T-helper 2 cell treated with Interferon-gamma antibody and Interleukin-4, amounts not matched to agents 5 μg/mL and 100 μg/mL, for 36 hours (primary cell): ENCODE measurements at places on chromosomes 2 and 18.

- peak; percentile 65 for DNase-seq
Measured at GRCh38 chr2:203867561-203868200, at the start of gene CTLA4. Gene CTLA4, plus strand, starts transcription at chr2:203867771. Its CDS starts 172 bp downstream, at chr2:203867943.

GRCh38 chr2:44168681-44169154 is at the start of gene PPM1B:
Gene PPM1B, plus strand, starts transcription at chr2:44168875. Its CDS starts 32,325 bp downstream, at chr2:44201200.
- DNase-seq, result no peak

DNA sequence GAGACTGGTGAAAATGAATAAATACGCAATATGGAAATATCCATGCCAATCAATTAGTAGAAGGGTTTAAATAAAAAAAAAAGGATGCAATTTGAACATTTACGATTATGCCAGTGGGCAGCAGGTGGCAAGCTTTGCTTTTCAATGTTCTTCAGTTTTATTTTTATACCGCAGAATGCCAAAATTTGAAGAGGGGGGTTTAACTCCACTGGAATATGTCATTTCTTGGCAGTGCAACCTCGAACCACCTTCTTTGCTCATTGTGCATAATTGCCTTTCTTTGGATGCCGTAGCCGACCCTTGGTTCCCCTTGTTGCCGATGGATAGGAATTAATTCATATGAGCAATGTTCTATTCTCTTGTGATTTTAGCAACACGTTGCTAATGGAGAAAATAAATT is 88.0 kb downstream of the LTBP1 start:
- no peak for DNase-seq

DNA sequence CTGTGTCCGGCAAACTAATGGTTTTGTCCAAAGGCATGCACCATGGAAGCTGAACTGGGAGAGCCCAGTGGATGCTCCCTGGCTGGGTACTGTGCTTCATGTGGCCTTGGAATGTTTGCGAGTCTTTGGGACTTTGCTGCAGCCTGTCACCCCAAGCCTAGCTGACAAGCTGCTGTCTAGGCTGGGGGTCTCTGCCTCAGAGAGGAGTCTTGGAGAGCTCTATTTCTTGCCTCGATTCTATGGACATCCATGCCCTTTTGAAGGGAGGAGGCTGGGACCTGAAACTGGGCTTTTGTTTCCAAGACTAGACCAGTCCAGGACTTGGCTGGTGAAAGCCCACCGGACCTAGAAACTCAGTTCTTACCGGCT is 1.7 kb downstream of the MARS2 start:
- DNase-seq, result no peak

DNA sequence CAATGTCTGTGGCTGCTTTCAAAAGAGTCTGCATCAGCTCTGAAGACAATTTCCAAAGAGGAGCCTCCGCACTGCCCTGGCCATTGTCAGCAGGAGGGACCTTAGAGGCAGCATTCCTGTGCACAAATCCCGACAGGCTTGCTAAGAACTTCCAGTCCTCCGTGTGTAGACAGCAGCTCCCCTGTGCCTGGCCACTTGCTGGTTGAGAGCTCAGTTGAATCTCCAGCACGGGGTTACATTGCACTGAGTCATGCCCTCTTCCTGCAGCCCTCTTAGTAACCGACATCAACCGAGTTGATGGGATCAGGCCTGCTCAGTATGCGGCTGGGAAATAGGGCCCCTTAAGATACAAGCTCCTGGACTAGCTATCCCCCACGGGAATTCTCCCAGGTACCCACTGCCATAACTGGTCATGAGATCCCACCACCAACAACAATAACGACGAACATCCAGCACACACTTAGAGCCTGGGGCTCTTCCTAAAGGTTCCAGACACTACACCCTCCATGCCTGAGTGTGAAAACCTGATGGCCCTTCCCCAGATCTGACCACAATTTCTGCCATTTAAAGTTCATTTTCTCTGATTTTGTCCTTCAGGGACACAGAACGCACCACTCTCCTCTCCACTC is 12.0 kb downstream of the ATP6V1B1 start:
- DNase-seq, result no peak

- no peak for DNase-seq
Measured at GRCh38 chr18:62037012-62037742, 144.4 kb upstream of the RNF152 start.

DNA sequence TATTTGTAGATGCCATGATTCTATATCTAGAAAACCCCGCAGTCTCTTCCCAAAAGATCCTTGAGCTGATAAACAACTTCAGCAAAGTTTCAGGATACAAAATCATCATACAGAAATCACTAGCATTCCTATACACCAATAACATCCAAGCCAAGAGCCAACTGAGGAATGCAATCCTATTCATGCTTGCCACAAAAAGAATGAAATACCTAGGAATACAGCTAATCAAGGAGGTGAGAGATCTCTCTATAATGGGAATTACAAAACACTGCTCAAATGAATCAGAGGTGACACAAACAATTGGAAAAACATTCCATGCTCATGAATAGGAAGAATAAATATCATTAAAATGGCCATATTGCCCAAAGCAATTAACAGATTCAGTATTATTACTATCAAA is 551.4 kb upstream of the SLC39A10 start:
- DNase-seq, result no peak

- no peak for DNase-seq
Measured at GRCh38 chr2:30300456-30301221, 69.3 kb downstream of the LBH start.
